ENCODE measurements at places on chromosomes 3 and 15. TPM values are rescaled to one million over a fixed set of nuclear protein-coding genes. Genes with fewer than 3 reads are reported as not detected.

- H3K27ac ChIP-seq, result no peak overlapping the region
- no peaks in the 10 kb centered on the region for H3K4me1 ChIP-seq
- H3K36me3 ChIP-seq, result no peaks in the 10 kb centered on the region
- DNase-seq, result no peak
Measured at GRCh38 chr3:117719316-117719926, 1009.8 kb downstream of the TUSC7 start.

DNA sequence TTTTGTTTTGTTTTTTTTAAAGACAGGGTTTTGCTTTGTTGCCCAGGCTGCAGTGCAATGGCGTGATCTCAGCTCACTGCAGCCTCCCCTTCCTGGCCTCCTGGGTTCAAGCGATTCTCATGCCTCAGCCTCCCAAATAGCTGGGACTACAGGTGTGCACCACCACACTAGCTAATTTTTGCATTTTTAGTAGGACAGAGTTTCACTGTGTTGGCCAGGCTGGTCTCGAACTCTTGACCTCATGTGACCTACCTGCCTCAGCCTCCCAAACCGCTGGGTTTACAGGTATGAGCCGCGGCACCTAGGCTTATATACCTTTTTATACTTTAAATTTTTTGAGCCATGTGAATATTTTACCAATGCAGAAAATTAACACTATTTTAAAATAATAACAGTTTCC lies 56.9 kb upstream of the HERC1 start:
- H3K27ac ChIP-seq, result no peak overlapping the region
- no peak for DNase-seq
- no peaks in the 10 kb centered on the region for H3K36me3 ChIP-seq
- no peak overlapping the region for H3K4me3 ChIP-seq
- peaks cover 52% of the 10 kb centered on the region for H3K4me1 ChIP-seq

DNA sequence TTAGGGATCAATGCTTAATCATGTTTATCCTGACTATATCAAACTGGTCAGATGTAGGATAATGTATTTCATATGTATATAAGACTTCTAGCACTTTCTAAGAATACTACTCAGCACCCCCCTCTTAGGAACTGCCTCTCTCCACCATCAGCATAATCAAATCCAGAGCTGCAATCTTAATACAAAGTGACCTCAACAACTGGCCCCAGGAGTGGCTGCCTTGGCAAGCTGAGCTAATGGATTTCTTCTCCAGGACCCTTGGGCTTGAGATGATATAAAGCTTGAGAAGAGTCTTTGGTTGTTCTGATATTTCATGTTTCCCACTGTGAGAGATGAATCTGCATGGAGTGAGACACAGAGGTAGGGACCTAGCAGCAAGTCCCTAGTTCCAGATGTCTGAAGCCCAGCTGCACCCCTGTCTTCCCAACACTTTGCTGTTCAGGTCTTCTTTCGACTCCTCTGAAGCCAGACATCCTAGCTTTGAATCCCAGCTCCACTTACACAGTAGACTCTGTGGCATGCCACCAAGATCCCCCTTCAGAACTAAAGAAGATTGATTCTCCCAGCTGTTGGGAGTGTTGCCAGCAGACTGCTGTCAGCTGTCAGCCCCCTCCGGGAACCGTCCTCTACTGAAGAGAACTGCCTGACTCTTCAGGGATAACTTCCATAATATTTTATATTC lies 309.3 kb upstream of the UBE2E2 start:
- no peak overlapping the region for H3K27ac ChIP-seq
- H3K36me3 ChIP-seq, result no peaks in the 10 kb centered on the region
- DNase-seq, result no peak
- no peaks in the 10 kb centered on the region for H3K27me3 ChIP-seq
- H3K4me1 ChIP-seq, result no peaks in the 10 kb centered on the region

DNA sequence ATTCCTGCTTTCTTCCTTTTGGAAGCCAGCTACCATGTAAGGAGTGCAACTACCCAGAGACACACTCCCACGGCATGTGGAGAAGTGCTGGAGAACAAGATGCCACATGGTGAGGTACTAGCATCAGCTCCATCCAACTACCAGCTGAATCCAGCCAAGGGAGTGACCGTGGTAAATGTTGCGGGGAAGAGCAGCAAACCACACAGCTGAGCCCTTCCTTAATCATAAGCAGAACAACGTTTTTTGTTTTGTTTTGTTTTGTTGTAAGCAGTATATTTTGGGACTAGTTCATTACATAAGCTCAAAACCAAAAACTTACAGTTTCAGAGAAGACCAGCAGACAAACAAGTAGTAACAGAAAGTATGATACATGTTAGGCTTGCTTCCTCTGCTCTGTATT lies 212.6 kb upstream of the ATP10A start:
- H3K27me3 ChIP-seq, result no peaks in the 10 kb centered on the region
- no peak overlapping the region for H3K4me3 ChIP-seq
- no peak overlapping the region for H3K27ac ChIP-seq
- no peaks in the 10 kb centered on the region for H3K36me3 ChIP-seq
- no peaks in the 10 kb centered on the region for H3K4me1 ChIP-seq

GRCh38 chr3:180548050-180548449 lies 53.9 kb upstream of the TTC14 start:
- no peak overlapping the region for H3K27ac ChIP-seq
- H3K4me1 ChIP-seq, result no peaks in the 10 kb centered on the region
- H3K36me3 ChIP-seq, result no peaks in the 10 kb centered on the region
- DNase-seq, result no peak
- no peak overlapping the region for H3K4me3 ChIP-seq

- H3K36me3 ChIP-seq, result peaks cover 31% of the 10 kb centered on the region
- peak; percentile 91 for DNase-seq
- H3K27ac ChIP-seq, result peak overlapping the region; percentile 99
Measured at GRCh38 chr3:141401573-141402475, 33.5 kb downstream of the ZBTB38 start.

GRCh38 chr15:86076468-86076867 lies 3.2 kb upstream of the AGBL1 start:
- no peak for DNase-seq
- H3K4me1 ChIP-seq, result no peaks in the 10 kb centered on the region
- no peaks in the 10 kb centered on the region for H3K27me3 ChIP-seq
- no peaks in the 10 kb centered on the region for H3K36me3 ChIP-seq

GASK1A gene
- 12.3 TPM for total RNA-seq

CHAC1 gene
- 5.8 TPM for total RNA-seq

CHDH gene
- total RNA-seq, result 4.9 TPM

SLC9C1 gene
- total RNA-seq, result 0.20 TPM

All from left lung (tissue), 14 donors.